H9 (cell line): ENCODE measurements at places on chromosomes 2 and 18.
A peak's percentile ranks its signal among the peaks of the same experiment; 100 is the strongest.

DNA sequence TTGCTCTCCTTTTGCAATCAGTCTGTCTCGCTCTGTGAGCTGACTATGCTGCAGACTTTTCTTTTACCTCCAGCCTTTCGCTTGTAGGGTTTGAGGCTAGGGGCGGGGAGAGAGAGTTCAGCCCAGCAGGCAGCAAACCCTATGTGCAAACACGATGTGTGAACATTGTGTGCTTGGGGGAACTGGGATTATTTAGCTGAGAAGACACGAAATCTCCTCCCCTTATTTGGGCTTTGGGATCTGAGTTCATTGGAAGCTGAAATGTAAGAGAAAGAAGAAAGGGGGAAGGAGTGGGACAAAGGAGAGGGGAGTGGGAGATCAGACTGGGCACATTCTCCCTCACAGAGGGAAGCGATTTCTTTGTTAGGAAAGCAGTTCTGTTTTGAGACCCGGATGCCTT lies 189.6 kb upstream of the TNP1 start:
- H3K36me3 ChIP-seq: no peaks in the 10 kb centered on the region
- H3K4me1 ChIP-seq: no peaks in the 10 kb centered on the region
- H3K4me3 ChIP-seq: no peak overlapping the region; the same call in 1 of the 2 replicates
- H3K27ac ChIP-seq: no peak overlapping the region
- no peaks in the 10 kb centered on the region for H3K27me3 ChIP-seq
- no peak for DNase-seq

DNA sequence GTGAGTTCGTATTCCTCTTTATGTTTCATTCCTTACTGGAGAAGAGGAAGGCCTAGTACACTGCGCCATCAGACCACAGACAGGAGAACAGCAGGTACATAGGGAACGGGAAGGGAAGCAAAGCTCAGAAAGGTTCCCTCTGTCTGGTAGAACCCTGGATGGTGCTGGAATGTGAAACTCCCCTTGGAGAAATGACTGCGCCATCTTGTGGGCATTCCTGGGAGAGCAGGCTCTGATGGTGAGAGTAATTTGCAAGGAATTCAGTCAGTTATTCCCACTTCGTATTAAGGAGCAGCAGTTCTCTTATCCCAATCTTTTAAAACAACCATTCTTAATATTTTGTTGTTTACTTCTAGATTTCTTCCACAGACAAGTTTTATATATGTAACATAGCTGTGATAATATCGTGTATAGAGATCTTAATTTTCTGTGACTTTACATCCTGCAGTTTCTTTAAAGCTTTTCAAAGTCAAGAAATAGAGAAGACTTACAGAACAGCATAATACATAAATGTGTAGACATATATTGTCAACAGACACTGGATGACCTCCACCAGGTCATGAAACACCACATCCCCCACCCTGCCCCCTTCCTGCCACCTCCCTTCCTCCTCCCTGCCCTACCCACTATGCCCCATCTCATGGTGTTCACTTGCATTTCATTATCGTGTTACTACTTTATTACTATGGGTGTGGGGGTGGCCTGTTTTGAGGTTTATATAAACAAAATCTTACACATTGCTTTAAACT lies 83.9 kb downstream of the ARHGEF4 start:
- H3K4me1 ChIP-seq: no peaks in the 10 kb centered on the region
- no peaks in the 10 kb centered on the region; the same call in 1 of the 2 replicates for H3K27me3 ChIP-seq
- no peak overlapping the region for H3K4me3 ChIP-seq

DNA sequence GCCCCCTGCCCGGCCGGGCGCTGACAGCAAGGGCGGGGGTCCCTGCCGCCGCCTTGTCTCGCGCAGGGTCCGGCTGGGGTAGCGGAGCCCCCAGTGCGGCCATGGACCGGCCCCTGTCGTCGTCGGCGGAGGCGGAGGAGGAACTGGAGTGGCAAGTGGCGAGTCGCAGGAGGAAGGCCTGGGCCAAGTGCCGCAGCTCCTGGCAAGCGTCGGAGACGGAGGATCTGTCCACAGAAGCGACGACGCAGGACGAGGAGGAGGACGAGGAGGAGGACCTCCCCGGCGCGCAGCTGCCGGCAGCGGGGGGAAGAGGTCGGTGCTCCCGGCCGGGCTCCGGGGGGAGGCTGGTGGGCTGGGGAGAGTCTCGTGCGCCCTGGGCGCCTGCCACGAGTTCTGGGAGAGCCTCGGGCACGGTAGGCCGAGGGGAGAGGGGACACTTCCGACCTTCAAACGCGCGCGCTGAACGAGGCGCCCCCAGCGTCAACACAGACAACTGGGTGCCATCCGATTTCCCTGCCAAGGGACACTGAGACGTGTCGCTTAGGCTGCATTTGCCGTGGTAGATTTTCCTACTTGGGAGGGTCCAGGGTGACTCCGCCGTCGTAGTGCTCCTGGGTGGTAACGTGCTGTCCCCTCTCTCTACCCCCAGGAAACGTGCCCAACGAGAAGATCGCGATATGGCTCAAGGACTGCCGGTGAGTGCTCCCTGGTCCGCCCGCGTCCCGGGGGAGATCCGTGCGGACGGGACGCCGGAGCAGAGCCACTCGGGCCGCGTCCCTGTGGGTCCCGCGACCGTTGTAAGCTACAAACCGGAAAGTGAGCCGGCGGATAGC lies 652 bp downstream of the ITPRID2 start:
- H3K4me3 ChIP-seq: peak overlapping the region; percentile 88
- no peaks in the 10 kb centered on the region for H3K4me1 ChIP-seq
- H3K27ac ChIP-seq: no peak overlapping the region
- DNase-seq: peak; percentile 74

GRCh38 chr2:150214626-150215025 lies 272.8 kb downstream of the RND3 start:
- no peaks in the 10 kb centered on the region for H3K36me3 ChIP-seq
- peaks cover 4% of the 10 kb centered on the region; the same call in 1 of the 2 replicates for H3K4me1 ChIP-seq
- no peak for DNase-seq
- H3K27ac ChIP-seq: no peak overlapping the region
